EL (cell line): ENCODE measurements at places on chromosomes 7 and 10.

GRCh38 chr7:139825666-139826290 lies 3.3 kb upstream of the TBXAS1 start:
- DNase-seq, result peak; percentile 47

GRCh38 chr10:132004052-132004451 lies 22.3 kb upstream of the BNIP3 start:
- DNase-seq, result no peak

DNA sequence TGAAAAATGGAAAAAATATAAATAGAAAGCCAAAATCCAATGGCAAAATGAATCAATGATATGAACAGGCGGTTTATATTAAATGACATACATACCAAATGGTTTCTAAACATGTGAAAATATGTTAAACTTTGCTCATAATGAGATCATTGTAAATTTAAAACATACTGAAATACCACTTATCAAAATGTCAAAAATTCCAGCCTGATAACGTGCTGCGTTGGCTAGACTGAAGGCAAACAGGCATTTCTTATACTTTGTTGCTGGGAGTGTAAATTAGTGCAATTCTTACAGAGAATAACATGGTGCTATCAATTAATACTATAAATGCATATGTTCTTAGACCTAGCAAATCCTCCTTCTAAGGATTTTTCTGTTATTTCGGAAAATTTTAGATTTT lies 225.8 kb upstream of the FAM3C start:
- no peak for DNase-seq

- DNase-seq, result no peak
Observed at GRCh38 chr7:27160145-27160545, 3.7 kb upstream of the HOXA7 start.

GRCh38 chr7:138510003-138510402 lies 49.9 kb downstream of the TRIM24 start:
- no peak for DNase-seq

DNA sequence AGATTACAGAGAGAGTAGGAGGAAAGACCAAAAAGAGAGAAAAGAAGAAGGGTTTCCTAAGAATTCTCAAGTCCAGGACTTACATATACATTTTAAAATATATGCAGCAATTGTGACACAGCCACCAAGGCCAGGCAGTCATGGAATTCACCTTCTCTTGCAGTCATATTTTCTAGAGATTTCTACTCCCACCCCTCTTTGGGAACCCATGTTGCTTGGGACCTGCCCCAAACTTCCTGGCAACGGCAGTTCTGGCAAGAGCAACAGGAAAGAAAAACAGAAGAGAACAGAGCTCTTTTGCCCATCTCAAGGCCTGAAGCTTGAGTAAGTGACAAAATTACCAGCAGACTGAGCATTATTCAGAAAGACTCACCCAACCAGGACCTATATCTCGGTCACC lies 128.3 kb upstream of the ASAH2 start:
- no peak for DNase-seq
